ENCODE measurements at places on chromosomes 16 and 17. TPM values are rescaled to one million over a fixed set of nuclear protein-coding genes. Genes with fewer than 3 reads are reported as not detected.

DNA sequence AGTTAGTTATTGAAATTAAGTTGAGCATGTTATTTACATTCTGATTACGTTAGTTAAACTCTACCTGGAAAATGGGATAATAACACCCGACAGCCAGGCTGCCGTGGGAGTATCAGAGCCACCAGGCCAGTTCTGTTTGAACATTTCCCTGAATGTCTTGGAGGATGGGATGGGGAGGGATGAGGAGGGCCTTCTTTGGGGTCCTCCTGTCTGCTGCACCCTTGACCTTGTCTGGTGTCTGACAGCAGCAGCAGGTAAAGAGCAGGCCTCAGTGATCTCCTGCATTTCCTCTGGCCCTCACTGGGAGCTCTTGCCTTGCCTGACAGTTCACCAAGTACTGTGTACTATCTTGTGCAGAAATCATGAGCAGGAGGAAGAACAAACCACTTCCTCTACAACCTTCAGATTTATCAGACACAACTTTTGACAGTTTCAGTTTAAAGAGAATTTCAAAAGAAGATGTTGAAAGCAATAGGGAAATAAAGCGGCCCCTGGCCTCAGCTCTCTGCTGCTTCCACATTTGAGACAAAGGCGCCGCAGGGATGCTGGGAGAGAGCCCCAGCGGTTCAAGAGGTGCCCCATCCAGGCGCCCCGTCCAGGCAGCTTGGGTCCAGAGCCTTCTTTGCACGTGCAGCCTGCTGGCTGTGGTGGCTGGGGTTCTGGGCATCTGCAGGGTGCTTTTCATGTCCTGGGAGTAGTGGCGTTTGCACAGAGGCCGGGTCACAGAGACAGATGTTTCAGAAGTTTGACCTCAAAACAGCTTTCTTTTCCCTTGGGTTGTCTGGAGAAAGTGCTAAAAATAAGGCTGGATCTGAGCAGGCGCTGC, 25.3 kb downstream of the CMIP start:
- H3K4me3 ChIP-seq: no peak overlapping the region
- no peaks in the 10 kb centered on the region for H3K27me3 ChIP-seq
- DNase-seq: no peak
- peaks cover 16% of the 10 kb centered on the region for H3K36me3 ChIP-seq
- no peaks in the 10 kb centered on the region for H3K4me1 ChIP-seq

- H3K4me1 ChIP-seq: no peaks in the 10 kb centered on the region
- H3K27ac ChIP-seq: no peak overlapping the region
- H3K27me3 ChIP-seq: no peaks in the 10 kb centered on the region
These were observed 7.4 kb downstream of the FTO start for GRCh38 chr16:53711390-53711789.

GRCh38 chr16:29789775-29790182, 772 bp upstream of the KIF22 start:
- H3K4me3 ChIP-seq: peak overlapping the region; percentile 99
- H3K27ac ChIP-seq: peak overlapping the region; percentile 80
- no peak for DNase-seq
- H3K27me3 ChIP-seq: no peaks in the 10 kb centered on the region
- H3K36me3 ChIP-seq: no peaks in the 10 kb centered on the region

GRCh38 chr17:41404024-41404671, 6.7 kb upstream of the KRT31 start:
- H3K36me3 ChIP-seq: peaks cover 4% of the 10 kb centered on the region
- peaks cover 73% of the 10 kb centered on the region for H3K4me1 ChIP-seq
- H3K27me3 ChIP-seq: no peaks in the 10 kb centered on the region

GRCh38 chr17:78946131-78946530, 20.9 kb upstream of the TIMP2 start:
- no peaks in the 10 kb centered on the region for H3K36me3 ChIP-seq
- H3K27ac ChIP-seq: no peak overlapping the region
- H3K4me1 ChIP-seq: peaks cover 27% of the 10 kb centered on the region
- H3K27me3 ChIP-seq: no peaks in the 10 kb centered on the region

DNA sequence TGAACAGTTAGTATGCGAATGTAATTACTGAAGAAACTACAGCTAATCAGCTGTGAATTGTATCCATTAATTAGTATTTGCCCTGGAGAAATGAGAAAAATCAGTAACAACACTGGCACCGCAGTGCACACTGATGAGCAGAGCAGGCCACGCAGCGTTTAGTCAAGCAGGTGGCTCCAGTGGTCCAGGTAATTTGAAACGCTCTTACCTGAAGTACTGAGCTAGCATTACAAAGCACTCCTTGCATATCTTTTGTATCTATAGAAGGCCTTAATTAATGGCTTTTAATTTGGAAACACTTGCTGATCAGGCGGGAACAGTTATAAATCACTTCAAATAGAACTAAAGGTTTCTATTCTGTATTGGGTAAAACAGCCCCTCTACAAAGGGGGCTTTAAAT, 76.4 kb downstream of the TOX3 start:
- H3K36me3 ChIP-seq: no peaks in the 10 kb centered on the region
- H3K4me3 ChIP-seq: no peak overlapping the region
- H3K4me1 ChIP-seq: no peaks in the 10 kb centered on the region
- H3K27ac ChIP-seq: no peak overlapping the region
- H3K27me3 ChIP-seq: no peaks in the 10 kb centered on the region

GRCh38 chr16:27430512-27430911, 28.5 kb downstream of the IL21R start:
- no peak for DNase-seq
- H3K4me3 ChIP-seq: no peak overlapping the region
- H3K4me1 ChIP-seq: peaks cover 27% of the 10 kb centered on the region
- no peak overlapping the region for H3K27ac ChIP-seq
- no peaks in the 10 kb centered on the region for H3K27me3 ChIP-seq

GRCh38 chr16:88597856-88598491, 27.8 kb downstream of the ZC3H18 start:
- H3K4me1 ChIP-seq: no peaks in the 10 kb centered on the region
- H3K36me3 ChIP-seq: peaks cover 60% of the 10 kb centered on the region
- H3K4me3 ChIP-seq: no peak overlapping the region
- DNase-seq: no peak
- H3K27ac ChIP-seq: no peak overlapping the region

- DNase-seq: peak; percentile 19
- H3K27me3 ChIP-seq: peaks cover 21% of the 10 kb centered on the region
- no peak overlapping the region for H3K4me3 ChIP-seq
These were observed 24.6 kb downstream of the FZD2 start for GRCh38 chr17:44581868-44582267.

GRCh38 chr17:45770632-45771270, 13.4 kb upstream of the CRHR1 start:
- H3K4me3 ChIP-seq: no peak overlapping the region
- no peaks in the 10 kb centered on the region for H3K27me3 ChIP-seq
- H3K36me3 ChIP-seq: no peaks in the 10 kb centered on the region

DNA sequence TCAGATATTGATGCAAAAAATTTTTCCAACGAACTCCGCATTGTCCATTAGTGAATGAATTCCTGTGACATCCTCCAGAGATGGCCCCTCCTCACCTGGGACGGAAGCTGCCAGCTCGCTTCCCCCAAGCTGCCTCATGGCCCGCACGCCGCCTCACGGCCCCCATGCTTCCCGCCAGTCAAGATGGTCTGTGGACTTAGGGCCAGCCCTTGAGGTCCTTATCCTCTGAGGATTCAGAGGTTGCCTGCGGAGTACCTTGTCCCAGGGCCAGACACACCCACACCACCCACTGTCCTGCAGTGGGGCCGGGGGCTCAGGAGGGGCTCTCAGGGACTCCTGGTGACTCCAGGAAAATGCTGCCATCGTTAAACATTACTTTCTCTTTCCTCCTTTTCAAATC, 73.6 kb downstream of the SEC14L1 start:
- H3K27ac ChIP-seq: no peak overlapping the region
- H3K27me3 ChIP-seq: no peaks in the 10 kb centered on the region
- no peak overlapping the region for H3K4me3 ChIP-seq
- DNase-seq: no peak

DNA sequence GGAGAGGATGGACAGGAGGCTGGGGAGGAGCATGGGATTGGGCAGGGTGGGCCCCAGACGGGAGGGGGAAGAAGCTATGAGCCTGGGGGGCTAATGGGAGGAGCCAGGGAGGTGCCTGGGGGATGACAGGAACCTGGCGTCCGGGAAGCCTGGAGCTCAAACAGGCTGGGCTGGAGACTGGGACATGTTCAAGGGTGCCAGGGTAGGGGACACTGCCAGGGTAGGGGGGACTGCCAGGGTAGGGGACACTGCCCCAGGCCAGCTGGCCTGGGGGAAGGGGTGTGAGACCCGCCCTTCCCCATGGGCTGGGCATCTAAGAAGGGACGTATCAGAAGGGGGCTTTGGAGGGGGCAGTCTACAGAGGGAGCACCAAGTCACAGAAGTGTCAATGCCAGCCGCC, 7.0 kb upstream of the FAM83G start:
- H3K4me1 ChIP-seq: peaks cover 4% of the 10 kb centered on the region
- no peak for DNase-seq
- no peak overlapping the region for H3K27ac ChIP-seq
- H3K36me3 ChIP-seq: no peaks in the 10 kb centered on the region
- H3K4me3 ChIP-seq: no peak overlapping the region

DNA sequence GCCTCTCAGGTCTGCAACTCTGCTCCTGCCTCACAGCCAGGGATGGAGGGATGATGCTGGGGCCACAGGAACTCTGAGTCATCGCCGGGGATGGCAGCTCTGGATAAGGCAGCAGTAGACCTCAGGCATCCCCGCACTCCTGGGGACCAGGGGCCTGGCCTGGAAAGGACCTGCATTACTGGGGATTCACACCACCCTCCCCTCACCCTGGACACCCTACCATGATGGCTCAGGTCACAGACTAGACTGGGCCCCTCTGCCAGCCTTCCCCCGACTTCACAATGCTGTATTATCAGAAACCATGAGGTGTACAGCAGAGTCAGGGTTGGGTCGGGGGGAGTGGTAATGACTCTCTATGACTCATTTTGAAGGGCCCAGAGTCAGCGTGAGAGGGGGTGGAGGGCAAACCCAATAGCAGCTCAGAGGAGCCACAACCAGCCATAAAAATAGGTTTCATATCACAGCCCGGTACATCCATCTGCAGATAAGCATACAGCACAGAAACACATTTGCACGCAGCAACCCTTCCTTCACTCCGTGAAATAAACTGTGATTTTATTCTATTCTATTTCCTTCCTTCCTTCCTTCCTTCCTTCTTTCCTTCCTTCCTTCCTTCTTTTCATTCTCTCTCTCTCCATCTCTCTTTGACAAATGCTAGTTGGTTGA, 28.8 kb downstream of the DYNLRB2 start:
- no peaks in the 10 kb centered on the region for H3K27me3 ChIP-seq
- no peaks in the 10 kb centered on the region for H3K4me1 ChIP-seq
- no peak overlapping the region for H3K27ac ChIP-seq
- no peaks in the 10 kb centered on the region for H3K36me3 ChIP-seq
- no peak for DNase-seq

- H3K4me1 ChIP-seq: no peaks in the 10 kb centered on the region
- DNase-seq: no peak
- peaks cover 55% of the 10 kb centered on the region for H3K27me3 ChIP-seq
- no peak overlapping the region for H3K27ac ChIP-seq
- no peak overlapping the region for H3K4me3 ChIP-seq
These were observed 140.0 kb upstream of the IRX6 start for GRCh38 chr16:55184052-55184451.

DNA sequence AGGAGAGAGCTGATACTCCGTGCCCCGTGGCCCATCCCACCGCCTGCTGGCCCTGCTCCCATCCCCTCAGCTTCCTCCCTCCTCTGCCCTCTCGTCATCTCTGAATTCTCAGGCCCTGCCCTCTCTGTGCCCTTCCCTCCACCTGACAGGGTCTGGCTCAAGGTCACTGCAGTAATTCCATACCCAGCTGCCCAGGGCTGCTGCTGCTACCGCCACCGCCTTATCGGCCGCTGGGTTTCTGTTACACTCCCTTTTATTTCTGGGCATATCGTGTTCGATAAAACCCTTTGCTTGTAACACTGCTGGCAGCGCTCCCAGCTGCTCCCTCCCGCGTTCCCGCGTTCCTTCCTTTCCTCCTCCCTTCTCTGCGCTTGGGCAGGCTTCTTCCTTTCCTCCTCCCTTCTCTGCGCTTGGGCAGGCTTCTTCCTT, 1.2 kb downstream of the EPN3 start:
- H3K27ac ChIP-seq: peak overlapping the region; percentile 73
- H3K27me3 ChIP-seq: no peaks in the 10 kb centered on the region
- DNase-seq: no peak
- H3K4me1 ChIP-seq: peaks cover 48% of the 10 kb centered on the region
- H3K36me3 ChIP-seq: no peaks in the 10 kb centered on the region

GRCh38 chr17:42414704-42415409, 8.2 kb downstream of the CAVIN1 start:
- no peak for DNase-seq
- H3K4me1 ChIP-seq: peaks cover 25% of the 10 kb centered on the region
- H3K4me3 ChIP-seq: no peak overlapping the region
- H3K27ac ChIP-seq: no peak overlapping the region

DNA sequence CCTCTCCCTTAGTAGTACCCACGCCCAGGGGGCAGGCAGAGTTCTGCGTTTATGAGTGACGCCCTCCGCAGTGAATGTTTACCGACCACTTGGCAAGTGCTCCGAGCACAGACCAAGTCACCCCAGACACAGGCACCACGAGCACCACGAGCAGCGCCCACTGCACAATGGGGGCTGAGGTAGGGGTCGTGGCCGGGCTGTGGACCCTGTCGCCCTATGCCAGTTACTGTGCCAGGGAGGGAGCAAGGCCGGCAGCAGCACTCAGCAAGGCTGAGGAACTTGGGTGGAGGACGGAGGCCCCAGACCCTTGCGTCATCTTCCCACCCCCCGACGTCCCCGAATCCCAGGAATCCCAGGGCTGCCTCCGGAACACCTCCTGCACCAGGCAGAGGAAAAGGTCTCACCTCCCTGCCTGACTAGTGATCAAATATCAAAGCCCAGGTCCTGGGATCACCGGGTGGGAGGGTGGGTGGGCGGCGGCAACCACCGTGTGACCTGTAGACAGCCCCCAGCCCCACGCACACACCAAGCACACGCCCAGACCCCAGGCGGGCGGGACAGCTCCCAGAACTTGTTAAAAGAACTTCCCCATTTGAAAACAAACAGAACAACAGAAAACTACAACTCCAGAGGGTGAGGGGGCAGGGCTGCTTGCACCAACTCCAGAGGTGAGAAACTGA, 5.4 kb downstream of the VASN start:
- H3K36me3 ChIP-seq: no peaks in the 10 kb centered on the region
- peaks cover 33% of the 10 kb centered on the region for H3K4me1 ChIP-seq
- H3K27ac ChIP-seq: no peak overlapping the region
- H3K4me3 ChIP-seq: no peak overlapping the region
- no peaks in the 10 kb centered on the region for H3K27me3 ChIP-seq

DNA sequence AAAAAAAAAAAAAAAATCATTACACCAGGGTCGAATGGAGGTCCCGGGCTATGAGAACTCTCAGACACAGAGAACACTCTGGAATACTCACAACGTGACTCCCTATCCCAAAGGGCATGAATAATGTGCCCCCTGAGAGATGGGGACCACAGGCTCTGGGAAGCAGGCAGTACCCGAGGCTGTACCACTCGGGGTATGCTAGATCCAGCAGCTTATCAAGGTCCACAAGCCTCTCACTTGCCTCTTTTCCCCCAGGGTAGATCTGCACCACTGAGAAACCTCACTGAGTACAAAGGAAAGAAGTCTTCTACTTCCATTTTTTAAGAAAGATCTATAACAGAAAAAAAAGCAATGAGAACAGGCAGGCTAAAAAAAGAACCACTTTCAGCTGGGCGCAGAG, 40.5 kb downstream of the WDR59 start:
- H3K36me3 ChIP-seq: peaks cover 22% of the 10 kb centered on the region
- no peak for DNase-seq
- H3K27ac ChIP-seq: no peak overlapping the region
- peaks cover 9% of the 10 kb centered on the region for H3K4me1 ChIP-seq
- H3K27me3 ChIP-seq: no peaks in the 10 kb centered on the region

TLCD2 gene
- 1.8 TPM for total RNA-seq

TBC1D28 gene
- total RNA-seq: not detected

PDK2 gene
- 39.1 TPM for total RNA-seq

MTSS2 gene
- total RNA-seq: 41.8 TPM

RAB34 gene
- total RNA-seq: 0.59 TPM

MT1M gene
- 0.39 TPM for total RNA-seq

PLCD3 gene
- total RNA-seq: 197 TPM

KRT20 gene
- total RNA-seq: 1.5 TPM

IRF8 gene
- total RNA-seq: 0.61 TPM

ST6GALNAC1 gene
- not detected for total RNA-seq

SMPD3 gene
- 0.89 TPM for total RNA-seq

All from HCT116 (cell line).